NCI-H1105 treated with DMSO at 0.1 percent for 48 hours (cell line): ENCODE measurements at places on chromosomes 3 and 15.

- DNase-seq: no peak
These were observed 943 bp upstream of the PCSK6 start for GRCh38 chr15:101490408-101490891.

- no peak for DNase-seq
These were observed 18.4 kb downstream of the RBP1 start for GRCh38 chr3:139521144-139521543.

DNA sequence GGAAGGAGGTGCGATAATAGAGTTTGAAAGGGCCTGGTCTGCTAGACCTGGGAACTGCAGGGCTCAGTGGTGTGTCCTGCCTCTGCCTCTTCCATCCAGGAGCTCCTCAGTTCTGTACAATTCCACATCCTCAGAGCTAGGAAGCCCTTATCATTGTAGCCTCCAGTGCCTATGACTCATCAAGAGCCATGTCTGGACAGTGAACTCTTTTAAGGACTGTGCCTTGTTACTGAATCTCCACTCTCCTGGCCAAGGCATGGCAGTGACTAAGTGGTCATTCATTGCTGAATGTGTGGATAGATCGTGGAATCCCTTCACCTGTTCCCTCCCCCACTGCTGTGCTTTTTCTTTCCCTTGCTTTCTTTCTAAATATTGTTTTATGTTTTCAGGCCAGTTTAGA is 2.9 kb downstream of the TIMP4 start:
- no peak for DNase-seq

DNA sequence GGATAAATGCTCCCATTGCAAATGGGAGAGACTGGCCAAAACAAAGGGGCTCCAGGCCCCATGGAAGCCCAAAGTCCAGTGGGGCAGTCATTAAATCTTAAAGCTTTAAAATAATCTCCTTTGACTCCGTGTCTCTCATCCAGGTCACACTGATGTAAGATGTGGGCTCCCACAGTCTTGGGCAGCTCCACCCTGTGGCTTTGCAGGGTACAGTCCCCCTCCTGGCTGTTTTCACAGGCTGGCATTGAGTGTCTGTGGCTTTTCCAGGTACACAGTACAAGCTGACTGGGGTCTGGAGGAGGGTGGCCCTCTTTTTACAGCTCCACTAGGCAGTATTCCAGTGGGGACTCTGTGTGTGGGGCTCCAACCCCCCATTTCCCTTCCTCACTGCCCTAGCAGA is 45.9 kb downstream of the NIPA2 start:
- no peak for DNase-seq

GRCh38 chr15:36947035-36947719 is 153.2 kb downstream of the MEIS2 start:
- DNase-seq: no peak

DNA sequence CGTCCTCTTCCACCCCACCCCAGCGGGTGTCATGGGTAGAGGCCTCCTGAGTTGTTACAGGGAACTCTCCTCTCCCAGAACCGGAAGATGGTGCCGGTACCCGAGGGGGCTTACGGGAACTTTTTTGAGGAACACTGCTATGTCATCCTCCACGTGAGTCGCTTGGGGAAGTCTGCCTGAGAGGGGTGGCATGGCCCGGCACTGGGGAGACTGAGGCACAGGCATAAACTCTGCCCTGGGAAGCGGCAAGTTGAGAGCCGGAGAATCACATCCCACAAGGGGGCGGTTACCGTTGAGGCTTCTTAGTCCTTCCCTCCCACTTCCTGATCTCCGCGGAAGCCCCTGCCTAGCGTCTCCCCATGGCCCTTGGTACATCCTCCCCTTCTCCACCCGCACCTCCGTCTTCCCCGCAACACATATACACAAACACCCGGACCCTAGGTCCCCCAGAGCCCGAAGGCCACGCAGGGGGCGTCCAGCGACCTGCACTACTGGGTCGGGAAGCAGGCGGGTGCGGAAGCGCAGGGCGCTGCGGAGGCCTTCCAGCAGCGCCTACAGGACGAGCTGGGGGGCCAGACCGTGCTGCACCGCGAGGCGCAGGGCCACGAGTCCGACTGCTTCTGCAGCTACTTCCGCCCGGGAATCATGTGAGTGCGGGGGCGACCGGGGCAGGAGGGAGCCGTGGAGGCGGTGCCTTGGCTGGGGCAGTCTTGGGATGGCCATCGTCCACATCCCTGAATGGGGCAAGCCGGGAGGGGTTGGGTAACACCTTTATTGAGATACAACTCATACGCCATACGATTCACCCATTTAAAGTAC is 3.4 kb downstream of the VILL start:
- no peak for DNase-seq

GRCh38 chr3:97981886-97982285 is 9.7 kb upstream of the RIOX2 start:
- DNase-seq: no peak

- no peak for DNase-seq
These were observed 85.4 kb downstream of the TIGIT start for GRCh38 chr3:114379266-114379665.

GRCh38 chr15:90334304-90334731 is 17.8 kb upstream of the ZNF774 start:
- DNase-seq: no peak

- DNase-seq: no peak
These were observed 68.2 kb upstream of the ADAMTSL3 start for GRCh38 chr15:83585601-83586335.

- DNase-seq: no peak
These were observed 132.5 kb downstream of the ARNT2 start for GRCh38 chr15:80536716-80537115.

DNA sequence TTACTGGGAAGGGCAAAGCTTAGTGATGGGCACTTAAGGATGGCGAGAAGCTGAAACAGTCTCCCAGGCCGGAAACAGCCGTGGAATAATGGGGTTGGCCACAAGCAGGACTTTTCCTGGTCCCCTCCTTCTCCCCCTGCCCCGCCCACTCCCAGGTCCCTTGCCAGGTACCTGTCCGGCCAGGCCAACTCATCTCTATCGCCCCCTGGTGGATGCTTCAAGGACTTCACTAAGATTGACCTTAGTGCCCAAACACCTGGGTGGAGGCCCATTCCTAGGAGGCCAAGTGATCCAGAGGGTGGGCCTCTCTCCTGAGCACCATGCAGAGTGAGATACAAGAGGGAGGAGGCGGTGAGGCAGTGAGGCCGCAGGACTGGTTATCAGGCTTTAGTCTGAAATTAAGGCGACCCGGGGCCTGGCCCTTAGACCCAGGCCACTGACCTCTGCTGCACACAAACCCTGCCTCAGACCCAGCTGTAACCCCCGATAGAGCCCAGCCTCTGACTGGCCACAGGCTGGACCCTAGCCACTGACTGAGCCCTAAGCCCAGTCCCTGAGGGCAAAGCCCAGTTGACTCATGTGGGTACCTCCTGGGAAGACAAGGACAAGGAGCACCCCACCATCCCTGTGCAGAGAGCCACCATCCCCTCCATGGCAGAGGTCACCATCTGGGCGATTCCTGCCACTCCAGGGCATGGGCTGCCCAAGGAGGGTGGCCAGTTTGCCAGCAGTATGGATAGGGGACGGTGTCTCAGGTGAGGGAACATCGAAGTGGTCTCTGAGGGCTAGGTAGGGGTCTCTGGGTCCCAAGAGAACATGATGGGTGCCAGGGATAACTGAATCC is 37.6 kb downstream of the VIPR1 start:
- DNase-seq: peak; percentile 9

DNA sequence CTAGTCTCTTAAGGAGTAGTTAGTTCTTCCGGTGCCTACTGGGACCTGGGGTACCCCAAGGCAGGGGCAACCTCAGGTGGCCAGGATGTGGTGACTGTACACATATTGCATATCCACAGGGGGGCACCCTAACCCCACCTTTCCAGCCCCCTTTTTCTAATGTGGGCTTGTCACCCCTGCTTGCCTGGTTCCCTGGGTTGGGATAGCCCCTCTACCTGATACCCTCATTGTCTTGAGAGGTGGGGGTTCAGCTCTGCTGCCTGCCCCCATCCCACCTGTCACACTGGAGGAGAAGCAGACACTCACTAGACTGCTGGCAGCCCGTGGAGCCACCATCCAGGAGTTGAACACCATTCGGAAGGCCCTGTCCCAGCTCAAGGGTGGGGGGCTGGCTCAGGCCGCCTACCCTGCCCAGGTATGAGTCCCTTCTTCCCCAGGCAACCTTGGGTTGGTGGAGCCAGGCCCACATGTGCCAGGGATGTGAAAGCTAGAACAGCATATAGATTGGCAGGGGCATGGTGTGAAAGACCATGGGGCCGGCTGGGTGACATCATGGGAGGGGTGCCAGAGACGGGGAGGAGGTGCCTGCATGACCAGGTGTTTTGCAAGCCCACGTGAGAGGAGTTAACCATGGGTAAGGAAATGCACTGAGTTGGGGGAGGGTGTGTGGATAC is 4.0 kb downstream of the GLYCTK start:
- DNase-seq: peak; percentile 2

DNA sequence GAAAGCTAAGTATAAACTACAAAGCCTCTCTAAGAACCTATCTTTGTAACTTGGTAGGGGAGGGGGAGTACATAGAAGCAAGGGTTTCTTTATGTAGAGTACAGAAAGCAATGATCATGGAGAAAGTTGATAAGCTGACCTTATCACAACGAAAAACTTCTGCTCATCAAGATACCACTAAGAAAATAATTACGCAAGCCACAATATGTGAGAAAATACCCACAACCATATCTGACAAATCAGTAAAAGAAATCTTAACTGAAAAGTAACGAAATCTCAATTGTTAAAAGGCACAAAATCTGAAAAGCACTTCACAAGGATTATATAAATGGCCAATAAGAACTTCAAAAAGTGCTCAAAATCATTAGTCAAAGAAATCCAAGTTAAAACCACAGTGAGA is 35.1 kb upstream of the RPS17 start:
- no peak for DNase-seq

DNA sequence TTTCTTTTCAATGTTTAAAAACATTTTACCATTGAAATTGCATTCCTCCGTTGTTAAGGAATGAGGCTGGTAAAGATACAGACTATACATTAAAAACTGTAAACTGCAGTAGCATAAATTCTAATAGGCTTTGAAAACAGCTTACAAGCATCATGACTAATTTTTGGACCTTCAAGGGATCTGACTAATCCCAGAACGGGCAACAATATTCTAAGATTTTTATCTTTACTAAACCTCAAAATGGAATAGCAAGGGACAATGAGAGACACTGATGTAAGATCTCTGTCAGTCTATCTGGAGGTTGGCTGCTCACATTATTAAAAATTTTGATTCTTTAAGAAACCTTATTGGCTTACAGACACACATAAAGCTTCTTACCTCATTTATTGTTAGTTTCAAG is 74.7 kb downstream of the BTD start:
- DNase-seq: no peak

DNA sequence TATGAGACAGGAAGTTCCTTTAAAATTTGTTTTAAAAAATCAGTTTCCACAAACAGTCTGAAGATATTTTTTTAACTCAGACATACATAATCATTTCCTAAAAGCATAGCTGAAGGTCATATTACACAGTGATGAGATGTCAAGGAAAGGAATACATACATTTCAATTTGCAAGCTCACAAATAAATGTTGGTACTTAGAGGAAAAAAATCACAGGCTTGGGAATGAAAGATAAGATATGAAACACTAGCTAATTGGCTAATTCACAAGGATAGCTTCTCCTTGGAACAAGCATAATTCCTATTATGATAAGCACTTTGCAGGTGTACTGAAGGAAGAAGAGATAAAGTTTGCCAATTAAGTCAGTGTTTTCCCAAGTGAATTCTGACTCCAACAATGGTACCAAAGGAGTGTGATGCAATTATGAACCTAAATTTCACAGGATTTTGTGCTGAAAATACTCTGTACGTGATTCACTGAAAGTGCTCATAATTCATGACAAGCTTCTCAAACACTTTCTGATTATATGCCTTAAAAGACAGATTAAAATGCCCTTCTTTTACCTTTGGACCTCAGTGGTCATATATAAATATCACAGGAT is 112.4 kb downstream of the FRMD5 start:
- no peak for DNase-seq

GRCh38 chr3:118128886-118129285 is 905.8 kb downstream of the IGSF11 start:
- DNase-seq: no peak

DNA sequence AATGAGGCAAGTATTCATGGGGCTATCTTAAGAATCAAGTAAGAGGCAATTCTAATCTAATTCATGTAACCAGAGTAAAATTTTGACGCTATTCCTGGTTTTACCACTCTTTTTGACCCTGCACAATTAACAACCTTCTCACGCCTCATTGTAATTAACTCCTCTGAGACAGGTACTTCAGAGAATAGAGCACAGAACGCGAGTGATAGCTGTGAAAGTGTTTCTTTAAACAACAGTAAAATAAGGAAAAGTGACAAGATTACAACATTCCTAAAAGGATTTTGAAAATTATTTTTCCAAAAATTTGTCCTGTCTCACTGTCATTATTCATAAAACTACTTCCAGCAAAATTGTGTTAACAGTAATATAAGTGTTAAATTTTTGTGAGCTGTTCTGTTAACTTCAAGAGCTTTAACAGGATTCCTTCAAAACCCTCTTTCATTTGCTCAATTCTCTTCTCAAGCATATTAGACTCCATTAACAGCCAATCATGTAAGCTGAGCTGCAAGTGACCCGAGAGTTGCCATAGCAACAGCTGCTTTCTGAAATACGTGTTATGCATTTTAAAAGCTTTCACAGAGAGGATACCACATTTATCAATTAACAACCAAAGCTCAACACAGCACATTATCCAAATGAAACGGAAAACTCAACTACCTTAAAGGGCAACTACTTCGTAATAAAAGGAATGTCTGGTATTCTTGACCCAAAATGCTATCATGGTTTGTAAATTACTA is 93.1 kb downstream of the STAG1 start:
- DNase-seq: peak; percentile 64

- DNase-seq: no peak
These were observed 43.7 kb upstream of the MAPKBP1 start for GRCh38 chr15:41730543-41730942.

GRCh38 chr3:25894101-25894500 is 104.2 kb downstream of the OXSM start:
- DNase-seq: no peak

GRCh38 chr15:61651267-61651666 is 409.0 kb downstream of the VPS13C start:
- no peak for DNase-seq

DNA sequence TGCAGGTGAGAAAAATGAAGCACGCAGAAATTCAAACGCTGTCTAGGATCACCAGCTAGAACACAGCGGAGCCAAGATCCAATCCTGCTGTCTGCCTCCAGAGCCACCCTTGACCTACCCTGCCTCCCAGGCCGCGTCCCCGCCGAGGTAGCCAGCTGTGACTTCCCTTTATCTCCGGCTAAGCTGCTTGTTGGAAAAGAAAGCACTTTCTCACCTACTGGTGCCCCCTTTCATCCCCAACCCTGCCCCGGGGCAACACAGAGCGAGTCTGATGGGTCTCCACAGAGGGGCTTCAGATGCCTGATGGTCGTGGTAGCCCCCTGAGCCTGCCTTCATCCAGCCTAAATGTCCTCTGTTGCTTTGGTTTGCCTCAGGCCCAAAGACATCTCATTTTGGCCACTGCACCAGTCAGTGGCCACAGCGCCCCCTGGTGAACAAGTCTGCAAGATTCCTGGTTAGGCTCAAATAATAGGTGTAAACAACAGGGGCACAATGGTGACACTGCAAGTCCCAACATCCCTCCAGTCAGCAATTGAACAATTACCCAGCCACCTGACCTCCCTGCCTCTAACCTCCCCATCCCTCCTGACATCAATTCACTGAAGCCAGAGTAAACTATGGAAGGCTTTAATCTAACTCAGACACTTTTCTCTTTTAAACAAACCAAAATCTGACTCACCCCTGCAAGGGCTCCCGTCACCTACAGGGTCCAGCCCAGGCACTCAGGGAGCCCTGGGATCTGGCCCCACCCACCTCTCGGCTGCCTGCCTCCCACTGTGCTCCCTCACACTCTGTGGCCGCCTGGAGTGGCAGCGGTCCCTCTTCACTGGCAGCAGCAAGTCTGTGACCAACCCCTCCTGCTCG is 27.3 kb upstream of the BCL2L10 start:
- DNase-seq: peak; percentile 3
